H7 (cell line): ENCODE measurements at places on chromosomes 13 and 19.

- peak; percentile 94 for DNase-seq
Observed at GRCh38 chr19:19366434-19367396, 38.8 kb upstream of the GATAD2A start.

GRCh38 chr19:51511353-51511752 is 9.8 kb upstream of the SIGLEC12 start:
- DNase-seq: no peak

DNA sequence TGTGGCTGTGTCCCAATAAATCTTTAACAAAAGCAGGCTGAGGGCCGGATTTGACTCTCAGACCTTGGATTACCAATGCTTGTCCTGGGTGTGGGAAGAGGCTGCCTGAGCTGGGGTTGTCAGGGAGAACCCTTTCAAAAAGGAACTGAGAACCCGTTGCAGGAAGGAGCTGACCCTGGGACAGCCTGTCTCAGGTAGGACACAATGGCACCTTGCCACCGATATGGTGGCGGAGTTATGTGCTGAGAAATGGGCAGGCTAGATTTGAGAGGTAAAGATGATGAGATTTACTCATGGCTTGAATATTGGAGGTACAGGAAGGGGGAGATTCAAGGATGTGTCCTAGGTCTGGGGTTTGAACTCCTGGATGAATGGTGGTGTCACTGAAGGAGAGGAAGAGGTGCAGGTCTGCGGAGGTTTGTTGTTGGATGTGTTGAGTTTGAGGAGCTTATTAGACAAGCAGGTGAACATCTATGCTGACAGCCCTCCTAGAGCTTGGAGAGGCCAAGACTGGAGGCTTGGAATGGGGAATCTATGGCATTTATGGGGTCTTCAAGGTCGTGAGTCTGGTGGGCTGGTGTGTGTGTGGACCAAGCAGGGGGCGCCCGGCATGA is 7.2 kb downstream of the PLEKHF1 start:
- DNase-seq: no peak

DNA sequence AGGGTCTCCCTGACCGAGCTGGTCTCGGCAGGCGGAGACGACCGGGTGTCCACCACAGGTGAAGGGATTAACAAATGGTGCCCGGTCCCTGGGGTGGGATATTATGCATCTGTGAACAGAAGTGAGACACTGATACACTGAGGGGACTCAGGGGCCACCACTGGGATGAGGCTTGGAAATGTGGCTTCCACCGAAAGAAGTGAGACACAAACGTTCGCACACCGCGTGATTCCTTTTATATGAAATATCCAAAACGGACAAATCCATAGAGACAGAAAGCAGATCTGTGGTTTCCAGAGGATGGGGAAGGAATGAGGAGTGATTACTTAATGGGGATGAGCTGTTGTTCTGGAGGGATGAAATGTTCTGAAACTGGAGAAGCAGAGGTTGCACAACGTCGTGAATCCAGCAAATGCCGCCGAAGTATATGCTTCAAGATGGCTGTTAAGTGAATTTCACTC is 47.5 kb downstream of the C13orf46 start:
- DNase-seq: no peak

DNA sequence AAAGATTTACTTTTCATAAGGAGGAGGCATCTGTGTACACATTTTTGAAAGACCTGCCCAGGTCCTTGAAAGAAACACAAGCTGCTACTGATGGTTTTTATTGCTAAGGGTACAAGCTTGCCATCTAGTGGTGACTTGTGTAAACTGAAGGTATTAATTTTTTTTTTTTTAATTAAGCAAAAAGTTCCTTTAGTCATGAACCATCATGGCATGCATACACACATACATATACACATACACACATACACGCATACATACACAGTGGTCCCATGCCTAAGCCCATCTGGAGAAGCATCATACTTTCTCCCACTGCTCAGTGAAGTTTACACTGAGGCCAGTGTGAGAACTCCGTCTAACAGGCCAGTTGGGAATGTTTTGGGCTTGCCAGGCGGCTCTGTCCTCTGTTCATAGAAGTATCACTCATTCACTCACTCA is 312.5 kb downstream of the DCLK1 start:
- peak; percentile 25 for DNase-seq

DNA sequence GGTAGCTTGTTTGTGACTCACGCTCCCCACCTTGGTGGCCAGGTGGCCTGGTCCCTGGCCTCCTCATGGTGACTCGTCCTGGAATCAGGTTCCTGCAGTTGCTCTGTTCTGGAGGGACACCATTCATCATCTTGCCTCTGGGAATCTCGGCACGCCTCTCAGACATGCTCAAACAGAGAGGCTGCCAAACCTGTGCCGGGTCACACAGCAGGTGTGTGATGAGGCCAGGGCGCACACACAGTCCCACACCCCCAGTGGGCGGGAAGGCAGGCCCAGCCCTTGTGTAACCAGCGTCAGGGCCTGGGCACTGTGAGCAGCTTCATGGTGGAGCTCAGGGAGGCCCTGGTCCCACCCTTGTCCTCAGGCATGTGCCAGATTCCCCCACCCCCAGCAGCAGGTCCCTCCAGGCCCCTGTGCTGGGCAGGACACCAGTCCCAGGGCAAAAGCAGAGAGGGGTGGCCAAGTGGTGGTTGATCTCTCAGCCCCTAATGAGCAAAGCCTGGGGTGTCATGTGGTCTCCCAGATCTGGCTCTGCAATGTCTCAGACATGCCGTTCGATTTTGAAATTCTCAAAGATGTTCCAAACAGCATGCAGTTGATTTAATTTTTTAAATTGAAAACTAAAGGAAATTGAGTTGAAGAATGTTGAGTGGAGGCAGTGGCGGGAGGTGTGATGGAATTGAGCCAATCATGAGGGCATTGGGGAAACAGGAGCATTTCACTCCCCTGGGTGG is 12.1 kb downstream of the CEBPA start:
- DNase-seq: peak; percentile 31

DNA sequence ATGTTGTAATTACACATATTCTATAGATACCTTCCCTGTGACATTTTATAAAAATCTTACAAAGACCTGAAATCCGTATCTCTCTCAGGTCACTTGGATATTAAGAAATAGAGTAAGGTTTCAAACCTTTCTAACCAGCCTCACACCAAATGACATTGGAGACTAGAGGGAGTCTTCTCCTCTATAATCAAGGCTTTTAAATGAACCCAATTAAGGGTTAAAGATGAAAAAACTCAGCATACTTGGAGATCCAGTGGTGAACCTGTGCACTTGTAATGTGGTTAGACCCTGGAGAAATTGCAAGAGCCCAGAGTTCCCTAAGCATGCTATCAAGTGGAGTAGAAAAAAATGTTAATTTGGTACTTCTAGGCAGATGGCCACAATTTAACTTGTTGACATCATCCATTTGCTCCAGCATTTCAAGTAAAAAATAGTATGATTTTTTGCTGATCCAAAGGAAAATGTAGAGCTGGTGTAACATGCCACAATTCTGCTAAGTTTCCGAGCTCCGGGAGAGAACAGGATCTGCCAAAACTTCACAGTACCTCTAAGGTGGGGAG is 554.1 kb upstream of the MIR17HG start:
- no peak for DNase-seq

- DNase-seq: peak; percentile 19
Observed at GRCh38 chr13:25286308-25286968, 850 bp downstream of the MTMR6 start.

DNA sequence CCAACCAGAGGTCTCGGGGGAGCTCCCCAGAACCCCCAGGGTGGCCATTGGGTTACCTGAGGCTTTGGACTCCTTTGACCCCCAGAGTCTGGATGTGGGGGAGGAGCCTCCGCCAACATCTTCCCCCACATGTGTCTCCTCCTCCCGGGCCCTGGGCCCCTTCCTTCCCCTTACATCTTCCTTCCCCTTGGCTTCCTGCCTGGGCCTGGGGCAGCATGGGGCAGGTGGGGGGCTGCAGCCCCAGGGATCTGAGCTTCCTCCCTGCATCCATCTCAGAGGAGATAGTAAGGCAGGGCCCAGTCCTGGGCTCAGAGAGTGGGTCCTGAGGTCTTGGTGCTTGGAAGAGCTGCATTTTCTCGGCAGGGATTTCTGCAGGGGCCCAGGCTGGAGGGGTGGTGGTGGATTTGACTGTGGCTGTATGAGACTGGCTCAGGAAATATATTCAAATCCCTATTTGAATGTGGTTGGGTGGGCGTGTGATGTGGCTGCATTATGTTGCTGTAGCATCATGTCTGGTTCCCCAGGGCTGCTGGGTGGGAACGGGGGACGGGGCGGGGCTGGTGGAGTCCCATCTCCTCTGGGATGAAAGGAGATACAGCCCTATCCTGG is 919 bp downstream of the VAV1 start:
- peak; percentile 76 for DNase-seq

GRCh38 chr13:71867131-71867814 is at the start of gene DACH1:
DACH1 (minus strand) TSS chr13:71867204.
- DNase-seq: peak; percentile 50

GRCh38 chr13:44104969-44105368 is 225.3 kb downstream of the LACC1 start:
- no peak for DNase-seq

DNA sequence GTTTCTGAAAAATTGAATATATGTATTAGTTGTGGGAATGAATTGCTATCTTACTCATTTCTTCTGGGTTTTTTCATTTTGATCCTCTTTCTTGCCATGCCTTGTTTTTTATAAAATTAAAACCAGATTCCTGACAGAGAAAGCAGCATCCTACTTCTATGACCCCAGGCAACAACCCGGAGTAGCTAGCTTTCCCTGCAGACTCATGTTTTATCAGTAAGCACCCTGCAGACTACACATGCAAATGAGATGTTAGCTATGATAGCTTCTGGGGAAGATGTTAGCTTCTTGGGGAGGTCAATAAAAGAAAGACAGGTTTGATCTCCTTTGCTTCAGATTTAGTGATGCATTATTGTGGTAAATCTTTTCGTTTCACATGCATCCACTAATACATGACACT is 1598.6 kb downstream of the SLITRK5 start:
- DNase-seq: no peak

DNA sequence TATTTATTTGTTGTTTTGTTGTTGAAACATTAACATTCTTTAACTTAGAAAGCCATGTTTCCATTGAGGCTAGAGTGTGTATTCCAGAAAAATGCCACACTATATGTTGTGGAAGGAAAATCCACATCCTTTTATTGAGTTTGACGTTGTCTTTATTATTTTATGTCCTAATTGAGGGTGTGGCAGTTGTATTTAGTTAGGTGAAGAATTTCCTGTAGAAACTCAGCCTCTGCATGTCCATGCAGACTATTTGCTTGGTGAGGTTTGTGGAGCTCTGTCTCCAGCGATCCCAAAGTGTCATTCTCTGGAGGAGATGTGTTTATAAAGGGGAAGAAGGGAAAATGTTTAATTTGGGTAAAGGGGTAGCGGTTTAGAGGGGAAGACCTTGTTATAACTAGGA is 46.6 kb downstream of the AKAP11 start:
- no peak for DNase-seq

- peak; percentile 13 for DNase-seq
Observed at GRCh38 chr13:30572859-30573275, 44.9 kb upstream of the USPL1 start.

- peak; percentile 83 for DNase-seq
Observed at GRCh38 chr13:99958406-99959126, 13.0 kb downstream of the ZIC5 start.

- DNase-seq: peak; percentile 62
Observed at GRCh38 chr19:19563348-19563848, 25.3 kb downstream of the CILP2 start.

- DNase-seq: no peak
Observed at GRCh38 chr19:13037731-13038130, 42.5 kb downstream of the NFIX start.

GRCh38 chr13:94622344-94622743 is 20.7 kb downstream of the GPR180 start:
- DNase-seq: no peak

DNA sequence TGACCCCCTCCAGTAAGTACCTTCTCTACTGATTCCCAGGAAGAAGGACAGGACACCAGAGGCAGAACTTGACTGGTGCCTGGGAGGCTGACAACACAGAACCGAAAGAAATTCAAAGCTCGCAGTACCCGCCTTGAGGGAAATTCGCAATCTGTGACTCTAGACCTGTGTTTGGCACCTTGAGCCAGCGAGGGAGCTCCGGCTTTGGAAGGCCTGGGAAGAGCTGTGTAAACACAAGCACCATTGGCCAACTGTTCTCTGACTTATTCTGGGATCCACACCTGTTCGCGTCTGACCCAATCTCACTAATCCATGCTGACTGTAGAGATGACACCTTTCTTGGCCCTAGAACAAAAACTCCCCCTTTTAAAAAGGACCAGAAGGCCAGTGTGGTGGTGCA is 50.7 kb downstream of the CEBPG start:
- no peak for DNase-seq

- peak; percentile 26 for DNase-seq
Observed at GRCh38 chr13:41905600-41906254, 55.2 kb downstream of the VWA8 start.

- DNase-seq: peak; percentile 28
Observed at GRCh38 chr13:46288570-46289259, 77.0 kb downstream of the LRRC63 start.

DNA sequence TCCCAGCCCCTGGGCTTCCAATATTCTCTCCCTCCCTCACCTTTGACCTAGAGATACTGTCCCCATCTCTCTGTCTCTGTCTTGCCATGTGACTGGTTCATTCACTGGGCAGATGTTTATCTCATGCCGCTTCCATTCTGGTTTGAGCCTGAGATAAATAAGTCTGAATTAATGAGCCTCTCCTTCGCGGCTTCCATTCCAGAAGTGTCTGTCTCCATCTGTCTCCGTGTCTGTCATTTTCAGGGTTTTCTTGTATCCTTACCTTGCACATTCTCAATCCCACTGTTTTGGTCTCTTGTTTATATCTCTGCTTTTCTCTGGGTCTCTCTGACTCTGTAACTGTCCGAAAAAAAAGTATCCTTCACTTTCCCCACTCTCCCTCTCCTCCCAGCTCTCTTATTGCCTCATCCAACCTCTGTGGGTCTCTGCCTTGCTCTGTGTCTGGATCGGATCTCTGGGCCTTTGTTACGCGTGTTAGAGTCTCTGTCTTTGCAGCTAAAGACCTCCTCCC is 4.3 kb downstream of the SPHK2 start:
- DNase-seq: peak; percentile 54

DNA sequence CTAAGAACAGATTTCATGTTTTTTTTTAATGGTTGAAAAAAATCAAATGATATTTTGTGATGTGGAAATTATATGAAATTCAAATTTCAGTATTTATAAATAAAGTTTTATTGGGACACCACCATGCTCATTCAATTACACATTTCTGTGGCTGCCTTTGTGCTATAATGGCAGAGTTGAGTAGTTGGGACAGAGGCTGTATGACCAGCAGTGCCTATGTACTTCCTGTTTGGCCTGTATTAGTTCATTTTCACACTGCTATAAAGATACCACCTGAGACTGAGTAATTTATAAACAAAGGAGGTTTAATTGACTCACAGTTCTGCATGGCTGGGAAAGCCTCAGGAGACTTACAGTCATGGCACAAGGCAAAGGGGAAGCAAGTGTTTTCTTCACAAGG is 33.6 kb downstream of the AKAP11 start:
- DNase-seq: no peak

GRCh38 chr13:94057618-94058186 is 421.8 kb downstream of the DCT start:
- no peak for DNase-seq
